ENCODE measurements at places on chromosomes 7 and 10.
A peak's percentile ranks its signal among the peaks of the same experiment; 100 is the strongest.

DNA sequence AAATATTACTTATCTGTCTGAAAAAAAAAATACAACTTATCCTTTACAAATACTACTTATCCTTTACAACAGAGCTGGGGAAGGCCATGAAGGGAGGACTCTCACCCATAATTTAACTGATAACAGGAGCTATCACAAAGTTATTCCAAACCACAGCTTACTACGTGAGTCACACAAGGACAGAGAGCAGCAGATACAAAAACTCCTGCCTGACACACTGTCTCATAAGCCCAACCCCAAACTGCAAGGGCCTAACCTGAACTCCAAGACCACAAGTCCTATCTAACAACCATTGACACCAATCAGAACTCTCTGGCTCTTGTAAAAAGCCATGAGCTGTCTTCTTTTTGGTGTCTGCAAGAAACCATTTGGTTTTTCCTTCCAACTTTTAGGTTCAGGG lies 28.5 kb upstream of the CXCL12 start:
- no peak for DNase-seq

GRCh38 chr10:122733931-122734665 lies 34.5 kb upstream of the C10orf120 start:
- DNase-seq: no peak

DNA sequence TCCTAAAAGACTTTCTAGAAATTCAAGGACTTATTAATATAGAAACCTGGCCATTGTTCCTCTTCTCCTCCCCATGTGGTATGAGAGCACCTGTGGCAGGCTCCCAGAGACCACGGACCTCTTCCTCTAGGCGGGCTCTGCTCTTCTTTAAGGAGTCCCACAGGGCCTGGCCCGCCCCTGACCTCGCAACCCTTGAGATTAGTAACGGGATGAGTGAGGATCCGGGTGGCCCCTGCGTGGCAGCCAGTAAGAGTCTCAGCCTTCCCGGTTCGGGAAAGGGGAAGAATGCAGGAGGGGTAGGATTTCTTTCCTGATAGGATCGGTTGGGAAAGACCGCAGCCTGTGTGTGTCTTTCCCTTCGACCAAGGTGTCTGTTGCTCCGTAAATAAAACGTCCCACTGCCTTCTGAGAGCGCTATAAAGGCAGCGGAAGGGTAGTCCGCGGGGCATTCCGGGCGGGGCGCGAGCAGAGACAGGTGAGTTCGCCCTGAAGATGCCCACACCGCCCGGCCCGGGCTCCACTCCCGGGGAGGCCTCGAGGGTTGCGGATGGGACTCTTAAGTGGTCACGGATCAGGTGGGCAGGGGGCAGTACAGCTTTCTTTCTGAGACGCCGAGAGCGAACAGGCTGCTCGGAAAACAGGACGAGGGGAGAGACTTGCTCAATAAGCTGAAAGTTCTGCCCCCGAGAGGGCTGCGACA lies at the start of gene SLC26A4:
Gene SLC26A4, plus strand, starts transcription at position 448 of the 700 bp plus-strand sequence. CDS start 814 bp downstream, outside the sequence.
- DNase-seq: peak; percentile 57

DNA sequence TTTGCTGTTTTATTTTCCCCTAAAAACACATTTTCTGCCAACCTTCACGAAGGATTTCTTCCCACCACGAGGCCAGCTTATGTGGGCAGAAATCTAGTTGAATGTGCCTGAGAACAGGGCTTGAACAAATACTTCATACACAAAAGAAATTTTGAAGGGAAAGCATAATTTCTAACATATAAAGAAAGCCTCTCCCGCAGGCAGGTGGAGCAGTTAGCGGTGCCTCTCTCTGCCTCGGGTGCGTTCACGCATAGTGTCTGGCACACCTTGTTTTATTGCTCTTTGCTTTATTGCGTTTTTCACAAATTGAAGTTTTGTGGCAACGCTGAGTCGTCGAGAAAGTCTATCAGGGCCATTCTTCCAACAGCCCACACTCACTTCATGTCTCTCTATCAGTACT lies 7.0 kb upstream of the CSGALNACT2 start:
- no peak for DNase-seq

- no peak for DNase-seq
These were observed 162.3 kb downstream of the SVIL start for GRCh38 chr10:29472301-29473086.

- no peak for DNase-seq
These were observed 69.4 kb upstream of the SHH start for GRCh38 chr7:155881471-155882350.

DNA sequence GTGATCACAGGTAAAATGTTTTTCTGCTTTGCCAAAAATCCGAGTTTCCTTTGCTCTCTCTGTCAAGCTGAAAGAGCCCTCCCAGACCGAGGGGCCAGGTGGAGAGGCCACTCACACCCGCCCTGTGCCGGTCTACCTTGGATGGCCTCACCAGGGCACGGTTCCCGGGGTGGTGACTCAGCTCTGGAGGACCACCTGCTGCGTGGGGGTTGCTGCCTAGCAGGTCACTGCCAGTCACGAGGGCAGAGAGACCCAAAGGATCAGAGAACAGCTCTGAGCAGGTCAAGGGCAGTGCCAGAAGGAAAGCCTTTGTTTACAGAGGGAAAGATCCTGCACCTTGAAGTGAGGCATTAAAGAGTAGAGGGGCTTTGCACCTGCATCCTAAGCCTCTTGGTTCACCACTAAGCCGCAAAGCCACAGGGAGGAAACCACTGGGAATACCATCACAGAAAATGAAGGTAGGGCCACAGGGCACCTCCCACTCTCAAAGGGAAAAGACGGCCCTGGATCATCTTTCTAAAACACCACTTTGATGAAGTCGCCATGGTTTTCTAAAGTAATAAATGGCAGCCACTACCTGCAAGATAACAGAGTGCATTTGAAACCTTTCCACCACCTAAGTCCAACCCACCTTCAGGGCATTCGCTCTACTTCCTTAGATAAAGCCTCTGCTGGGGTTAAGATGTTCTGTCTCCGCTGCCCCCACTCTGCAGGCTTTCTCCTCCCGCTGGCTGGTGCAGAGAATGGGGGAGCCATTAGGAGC lies 160.3 kb upstream of the KLF14 start:
- no peak for DNase-seq

GRCh38 chr10:122446668-122447423 lies 7.6 kb upstream of the ARMS2 start:
- no peak for DNase-seq

DNA sequence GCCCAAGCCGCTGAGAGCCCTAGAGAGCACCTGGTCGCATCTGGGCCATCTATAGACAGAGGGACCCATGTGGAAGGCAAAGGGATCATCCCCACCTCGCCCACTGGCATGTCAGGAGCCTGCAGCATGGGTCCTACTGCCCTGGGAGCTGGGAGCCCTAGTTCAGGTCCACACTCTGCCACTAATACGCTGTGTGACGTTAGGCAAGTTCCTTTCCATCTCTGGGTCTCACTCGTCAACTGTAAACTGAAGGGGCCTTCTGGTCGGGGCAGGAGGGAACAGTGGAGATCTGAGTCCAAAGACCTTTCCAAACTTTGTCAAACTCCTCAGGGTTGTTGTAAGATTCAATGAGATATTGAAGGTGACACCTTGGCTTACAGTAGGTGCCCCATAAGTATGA lies 23.4 kb downstream of the UNC5B start:
- no peak for DNase-seq

DNA sequence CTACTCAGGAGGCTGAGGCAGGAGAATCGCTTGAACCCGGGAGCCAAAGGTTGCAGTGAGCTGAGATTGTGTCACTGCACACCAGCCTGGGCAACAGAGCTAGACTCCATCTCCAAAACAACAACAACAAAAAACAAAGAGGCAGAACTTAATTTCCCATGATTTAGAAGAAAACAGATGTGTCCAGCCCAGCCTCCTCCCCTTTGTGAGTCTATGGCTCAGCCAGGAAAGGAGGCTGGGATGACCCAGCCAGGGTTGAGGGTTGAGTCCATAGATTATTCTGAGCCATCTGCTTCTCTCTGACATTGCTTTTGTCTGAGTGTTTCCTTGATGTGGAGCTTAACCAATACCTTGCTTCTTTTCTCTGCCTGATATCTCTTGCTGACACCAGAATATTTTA lies 994.1 kb downstream of the TYW1 start:
- DNase-seq: no peak

DNA sequence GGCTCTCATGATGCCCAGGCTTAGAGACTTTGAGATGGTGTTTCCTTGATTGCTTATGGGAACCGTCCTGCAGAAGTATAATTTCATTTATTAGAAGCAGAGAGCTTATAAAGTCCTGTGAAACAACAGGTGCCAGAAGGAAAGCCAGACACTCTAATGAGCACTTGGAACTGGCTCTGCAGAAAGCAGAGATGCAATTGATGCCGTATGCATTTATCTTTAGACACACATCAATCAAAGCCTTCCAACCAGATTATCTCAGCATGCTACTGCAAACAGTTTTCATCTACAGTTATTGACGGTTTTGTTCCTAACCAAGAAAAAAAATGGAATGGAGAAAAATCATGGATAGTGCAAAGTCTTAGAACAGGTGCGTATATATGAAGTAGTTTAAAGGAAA lies 371.7 kb upstream of the PRKCQ start:
- DNase-seq: no peak

GRCh38 chr7:75854233-75854632 lies 24.6 kb upstream of the RHBDD2 start:
- DNase-seq: no peak

DNA sequence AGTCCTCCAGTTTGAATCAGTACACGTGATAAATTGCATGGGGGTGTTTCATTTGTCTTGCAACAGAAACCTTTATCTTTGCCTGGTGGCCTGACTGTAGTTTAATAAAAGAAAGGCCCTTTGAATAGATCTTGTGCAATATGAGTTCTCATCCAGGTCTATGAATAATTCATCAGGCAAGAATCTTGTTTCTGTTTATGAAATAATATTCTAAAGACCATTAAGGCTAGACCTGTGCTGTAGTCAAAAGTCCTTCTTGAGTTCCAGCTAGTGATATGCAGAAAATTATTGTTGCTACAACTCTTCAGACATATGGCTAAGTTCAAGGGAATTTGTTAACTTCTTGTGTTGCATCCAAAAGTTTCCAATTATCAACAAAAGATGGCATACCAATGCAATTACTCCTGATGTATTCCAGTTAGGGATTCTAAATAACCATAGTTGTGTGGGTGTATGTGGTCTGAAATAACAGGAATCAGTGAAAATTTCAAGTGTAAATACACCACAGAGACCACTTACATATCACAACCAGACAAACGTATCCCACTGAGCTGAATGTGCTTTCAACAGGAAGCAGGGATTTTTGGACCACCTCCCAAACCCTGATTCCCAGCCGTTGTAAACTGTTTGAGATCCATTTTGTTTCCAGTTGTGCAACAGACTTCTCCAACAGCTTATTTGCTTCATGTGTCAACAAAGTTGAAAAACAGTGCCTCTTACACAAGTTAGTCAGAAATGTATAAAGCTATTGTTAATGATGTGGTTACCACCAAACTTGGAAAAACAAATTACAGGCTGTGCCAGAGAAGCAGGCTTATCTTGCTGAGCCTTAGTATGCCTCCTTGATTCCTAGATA lies 54.7 kb upstream of the BICC1 start:
- DNase-seq: no peak

DNA sequence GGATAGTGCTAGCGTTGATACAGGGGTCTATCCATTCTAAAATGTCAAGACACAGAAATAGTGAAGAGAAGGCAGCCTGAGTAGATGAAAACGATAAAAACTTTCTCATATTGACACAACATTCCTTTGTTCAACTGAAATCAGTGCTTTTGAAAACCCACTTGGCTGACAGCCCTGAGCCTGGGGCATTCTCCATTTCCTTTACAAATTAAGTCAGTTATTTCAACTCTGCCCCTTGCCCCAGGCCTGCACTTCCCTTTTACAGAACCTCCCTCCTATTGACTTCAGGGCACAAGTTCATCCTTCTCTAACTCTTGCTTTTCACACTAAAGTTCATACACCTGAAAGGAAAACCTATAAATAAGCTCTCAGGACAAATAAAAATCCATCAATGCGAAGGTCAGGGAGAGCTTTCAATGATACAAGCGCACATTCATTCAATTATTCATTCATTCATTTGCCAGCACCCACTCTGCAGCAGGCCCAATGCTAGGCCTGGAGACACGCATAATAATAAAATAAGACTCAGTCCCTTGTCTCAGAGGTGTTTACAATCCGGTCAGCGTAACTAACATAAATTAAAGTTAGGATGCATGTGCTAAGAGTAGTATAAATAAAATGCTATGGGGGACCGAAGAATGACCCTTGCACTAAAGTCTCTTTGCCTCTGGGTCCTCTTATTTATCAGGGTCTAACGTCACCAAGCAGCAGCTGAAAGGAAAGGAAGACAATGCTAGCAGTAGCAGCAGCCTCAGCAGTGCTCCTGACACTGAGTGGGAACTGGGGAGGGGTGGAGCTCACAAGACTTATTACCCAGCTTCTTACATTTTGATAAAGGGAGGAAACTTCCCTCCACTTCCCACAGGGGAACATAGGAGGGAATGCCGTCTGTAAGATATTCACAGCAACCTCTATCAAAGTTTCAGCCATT lies 134.8 kb downstream of the PDE1C start:
- no peak for DNase-seq

DNA sequence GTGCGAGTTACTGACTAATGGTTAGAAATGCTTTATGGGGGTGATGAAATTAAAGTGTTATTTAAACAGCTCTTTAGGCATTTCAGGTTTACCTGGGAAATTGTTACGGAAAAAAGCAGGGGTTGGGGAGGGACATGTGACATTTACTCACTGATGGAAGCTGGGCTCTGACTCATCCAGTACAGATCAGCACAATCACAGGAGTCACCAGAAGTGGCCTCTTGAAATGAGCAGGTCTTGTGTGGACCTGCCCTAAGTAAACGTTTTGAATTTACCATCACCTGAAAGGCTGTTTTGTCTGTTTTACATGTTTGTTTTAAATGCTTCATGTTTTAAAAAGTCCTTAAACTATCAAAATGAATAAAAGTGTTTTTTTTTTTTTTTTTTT lies 2.3 kb downstream of the GLRX3 start:
- peak; percentile 28 for DNase-seq

DNA sequence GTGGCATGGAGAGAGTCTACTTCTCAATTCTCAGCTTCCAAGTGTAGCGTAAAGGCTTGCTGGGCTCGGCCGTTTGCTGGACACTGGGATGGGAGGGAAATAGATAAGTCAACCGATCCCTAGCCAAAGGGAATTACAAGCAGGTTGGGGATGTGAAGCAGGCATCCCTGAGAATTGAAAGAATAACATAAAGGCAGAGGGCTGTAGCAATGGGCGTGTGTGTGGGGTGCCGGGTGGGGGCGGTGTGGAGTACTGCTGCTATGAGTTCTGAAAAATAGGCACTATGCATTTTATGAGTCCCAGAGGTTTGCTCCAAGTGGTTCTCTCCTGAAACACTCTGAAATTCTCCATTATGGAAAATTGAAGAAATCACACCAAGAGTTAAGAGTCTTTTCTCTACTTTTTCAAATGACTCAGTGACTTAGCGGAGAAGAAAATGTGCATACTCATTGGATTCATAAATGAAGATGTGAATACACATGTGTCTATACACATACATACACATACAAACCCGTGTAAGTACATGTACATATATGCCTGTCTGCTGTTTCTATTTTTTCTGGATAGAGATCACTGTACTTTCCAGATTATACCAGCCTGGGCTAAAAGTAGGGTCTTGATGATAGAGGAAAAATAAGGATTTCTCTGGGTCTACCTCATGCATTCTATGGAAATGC lies 65.4 kb downstream of the ADRA2A start:
- no peak for DNase-seq
